ENCODE measurements at places on chromosomes 12 and 14.
A peak's percentile ranks its signal among the peaks of the same experiment; 100 is the strongest.

GRCh38 chr12:48996794-48997718 lies 2.1 kb downstream of the DDN start:
- DNase-seq: no peak

- DNase-seq: no peak
These were observed 38.0 kb downstream of the BTG1 start for GRCh38 chr12:92107621-92108131.

DNA sequence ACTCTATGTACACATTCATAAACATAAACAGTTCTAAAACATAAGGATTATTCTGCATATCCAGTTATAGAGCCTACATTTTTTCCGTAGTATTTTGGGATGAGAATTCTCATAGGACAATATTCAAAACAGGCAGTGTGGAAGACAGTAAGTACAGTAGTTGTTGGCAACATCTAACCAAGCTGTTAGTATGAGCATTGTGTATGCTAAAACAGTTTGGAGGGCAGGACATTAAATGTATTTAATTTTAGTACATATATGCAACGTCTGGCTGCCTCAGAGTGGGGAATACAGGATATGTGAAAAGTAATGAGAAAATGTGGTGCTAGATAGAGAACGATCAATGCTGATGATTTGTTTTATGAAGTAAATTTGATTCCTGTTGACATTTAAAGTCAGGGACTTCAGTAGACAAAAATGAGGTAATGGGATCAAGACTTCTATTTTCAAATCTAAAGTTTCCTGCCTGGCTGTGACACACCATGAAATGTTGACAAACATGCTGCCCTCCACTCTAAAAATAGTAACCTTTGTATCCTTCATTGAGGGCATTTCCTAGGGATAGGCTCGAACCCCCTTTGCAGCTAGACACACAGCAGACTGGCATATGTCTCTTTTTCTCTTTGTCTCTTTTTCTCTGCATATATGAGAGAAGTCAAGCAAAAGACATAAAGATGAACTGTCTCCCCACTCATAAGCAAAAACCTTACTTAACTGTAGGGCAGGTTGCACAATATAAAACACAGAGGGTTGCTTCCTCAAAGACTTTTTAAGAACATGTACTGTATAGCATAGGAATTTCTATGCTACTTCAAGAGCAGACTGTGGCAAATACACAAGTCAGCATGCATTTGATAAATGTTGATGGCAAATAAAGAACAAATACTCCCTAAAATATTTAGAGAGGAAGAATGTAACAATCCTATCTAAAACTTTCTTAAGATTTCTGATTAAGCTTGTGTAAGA lies 75.5 kb upstream of the GTF2A1 start:
- DNase-seq: no peak

- no peak for DNase-seq
These were observed 97.6 kb upstream of the SCAF11 start for GRCh38 chr12:46087916-46088439.

GRCh38 chr12:119835068-119835467 lies 42.1 kb downstream of the CIT start:
- DNase-seq: no peak

DNA sequence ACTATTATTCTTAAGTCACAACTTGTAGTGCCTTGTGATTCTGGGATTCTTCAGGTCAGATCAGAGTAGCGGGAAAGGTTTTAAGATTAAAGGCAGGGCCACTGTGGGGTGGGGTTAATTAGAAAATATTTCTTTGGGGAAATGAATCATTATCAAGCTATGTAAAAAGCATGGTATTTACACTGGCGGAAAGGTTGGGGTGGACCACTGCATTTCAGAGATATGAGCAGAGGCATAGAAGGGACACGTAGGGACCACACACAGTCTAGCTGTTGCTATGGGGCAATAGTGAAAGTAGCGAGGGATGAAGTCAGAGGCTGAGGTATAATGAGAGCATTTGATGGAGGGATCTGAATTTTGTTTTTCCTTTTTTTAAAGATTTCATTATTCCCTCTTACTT lies 31.7 kb upstream of the KCNH3 start:
- DNase-seq: peak; percentile 78

DNA sequence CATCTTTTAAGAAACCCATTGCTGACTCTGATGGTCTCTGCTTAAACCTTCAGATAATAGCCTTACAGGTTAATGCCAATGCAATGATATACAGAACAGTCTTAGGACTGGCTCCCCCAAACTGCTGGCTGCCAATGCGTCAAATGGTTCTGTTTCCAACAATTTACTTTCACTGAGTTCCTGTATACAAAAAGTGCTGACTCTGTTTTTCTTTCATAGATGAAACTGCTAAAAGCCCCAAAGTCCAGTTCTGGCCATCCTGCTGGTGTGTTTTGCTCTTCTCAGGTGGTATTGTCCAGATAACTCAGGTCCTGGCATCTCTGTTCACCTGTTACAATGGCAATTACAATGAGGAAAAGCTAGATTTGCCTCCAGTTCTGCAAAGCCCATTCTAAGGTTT lies 326.9 kb downstream of the GRIN2B start:
- no peak for DNase-seq

DNA sequence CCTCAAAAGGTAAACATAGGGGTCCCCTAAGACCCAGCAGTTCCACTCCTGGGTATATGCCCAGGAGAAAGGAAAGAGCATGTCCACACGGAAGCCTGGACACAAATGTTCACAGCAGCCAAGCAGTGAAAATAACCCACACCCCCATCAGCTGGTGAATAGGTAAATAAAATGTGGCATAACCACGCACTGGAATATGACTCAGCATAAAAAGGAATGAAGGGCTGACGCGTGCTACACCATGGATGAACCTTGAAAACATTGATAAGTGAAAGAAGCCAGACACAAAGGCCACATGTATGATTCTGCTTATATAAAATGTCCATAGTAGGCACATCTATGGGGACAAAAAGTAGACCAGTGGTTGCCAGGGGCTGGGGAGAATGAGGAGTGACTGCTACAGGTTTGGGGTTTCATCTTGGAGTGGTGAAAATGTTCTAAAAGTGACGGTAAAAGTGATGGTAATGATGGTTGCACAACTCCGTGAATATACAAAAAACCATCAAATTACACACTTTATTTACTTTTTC lies 3.8 kb upstream of the SCARB1 start:
- peak; percentile 29 for DNase-seq

DNA sequence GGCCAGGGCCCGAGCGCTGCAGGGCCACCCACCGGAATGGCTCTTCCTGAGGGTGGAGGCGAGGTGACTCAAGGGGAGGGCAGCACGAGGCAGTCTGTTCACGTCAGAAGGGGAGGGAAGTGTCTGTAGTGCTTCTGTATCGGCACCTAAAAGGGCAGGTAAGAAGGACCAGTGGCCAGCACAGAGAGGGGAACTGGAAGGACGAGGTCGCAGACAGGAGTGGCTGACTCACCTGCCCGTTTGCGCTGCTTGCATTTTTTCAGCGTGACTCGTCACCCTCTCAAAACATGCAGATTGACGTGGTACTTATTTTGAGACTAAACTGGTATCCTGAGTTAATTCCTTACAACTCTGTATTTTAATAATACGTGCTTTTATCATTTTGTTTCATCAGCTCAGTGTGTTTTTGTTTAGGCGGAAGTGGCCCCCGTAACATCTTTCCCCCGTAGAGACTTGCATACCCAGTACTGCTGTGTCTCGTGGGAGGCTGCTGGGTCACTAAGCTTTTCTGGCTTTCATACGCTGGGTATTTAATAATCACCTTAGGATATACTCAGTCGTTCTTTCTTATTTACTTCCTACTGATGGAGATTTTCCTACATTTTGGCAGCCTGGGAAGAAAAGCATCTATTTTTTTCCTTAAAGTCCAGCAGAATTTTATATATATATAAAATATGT lies 26.4 kb downstream of the SFSWAP start:
- DNase-seq: peak; percentile 97

- DNase-seq: no peak
These were observed 13.7 kb downstream of the PRKCH start for GRCh38 chr14:61335049-61335448.

DNA sequence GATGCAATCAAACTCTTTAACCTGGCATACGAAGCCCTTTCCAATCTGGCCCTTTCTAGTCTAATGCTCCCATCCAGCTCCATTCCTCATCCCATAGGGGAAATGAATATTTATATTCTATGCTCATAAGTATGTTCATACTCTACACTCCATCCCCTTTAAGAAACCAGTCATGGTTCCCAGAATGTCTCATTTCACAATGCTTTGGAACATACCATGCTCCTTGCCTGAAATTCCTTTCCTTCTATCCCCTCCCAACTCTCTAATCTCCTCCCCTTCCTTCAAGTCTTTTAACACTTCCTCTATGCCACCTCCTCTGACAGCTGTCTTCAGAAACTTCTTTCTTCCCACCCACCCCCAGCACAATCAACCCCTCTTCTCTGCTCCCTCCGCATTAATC lies 207.0 kb upstream of the CAND1 start:
- DNase-seq: no peak

DNA sequence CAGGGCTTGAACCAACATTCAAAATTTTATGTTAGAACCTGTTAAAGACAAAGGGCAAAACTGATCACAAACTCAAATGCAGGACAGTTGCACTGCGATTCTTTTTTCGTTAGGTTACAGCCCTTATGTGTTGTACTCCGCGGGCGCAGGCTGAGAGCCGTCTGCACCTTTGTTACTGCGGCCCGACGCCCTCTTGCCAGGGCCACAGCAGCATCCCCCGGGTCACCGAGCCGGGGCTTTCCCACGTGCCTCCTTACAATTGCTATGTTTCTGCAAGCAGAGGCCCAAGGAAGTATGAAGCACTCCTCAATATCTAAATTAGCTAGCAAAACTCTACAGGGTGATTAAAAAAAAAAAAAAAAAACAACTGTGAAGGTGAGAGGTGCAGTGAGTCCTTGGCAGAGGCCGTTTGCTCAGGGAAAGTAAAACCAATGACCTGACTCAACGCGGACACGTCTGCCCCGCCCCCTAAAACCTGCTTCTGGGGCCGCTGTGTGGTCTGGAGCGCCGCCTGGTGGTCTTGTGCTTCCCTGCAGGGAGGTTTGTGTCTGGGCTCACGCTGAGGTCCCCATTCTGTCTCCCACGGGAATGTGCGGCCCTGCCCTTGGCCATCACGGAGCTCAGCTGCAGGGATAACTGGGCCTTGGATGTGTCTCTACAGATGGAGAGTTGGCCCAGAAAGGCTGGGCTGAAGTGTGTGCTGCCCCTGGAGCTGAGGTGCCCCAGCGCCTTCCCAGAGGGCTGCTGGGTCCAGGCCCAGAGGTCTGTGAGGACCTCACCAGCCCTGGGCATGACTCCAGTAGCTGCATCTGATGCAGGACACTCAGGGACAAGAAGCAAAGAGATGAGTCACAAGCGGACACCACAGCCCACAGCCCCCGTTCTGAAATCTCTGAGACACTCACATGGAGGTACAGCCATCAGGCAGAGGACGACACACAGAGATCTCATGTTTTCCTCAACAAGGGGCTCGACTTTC lies 418.5 kb downstream of the TMEM121 start:
- peak; percentile 64 for DNase-seq

DNA sequence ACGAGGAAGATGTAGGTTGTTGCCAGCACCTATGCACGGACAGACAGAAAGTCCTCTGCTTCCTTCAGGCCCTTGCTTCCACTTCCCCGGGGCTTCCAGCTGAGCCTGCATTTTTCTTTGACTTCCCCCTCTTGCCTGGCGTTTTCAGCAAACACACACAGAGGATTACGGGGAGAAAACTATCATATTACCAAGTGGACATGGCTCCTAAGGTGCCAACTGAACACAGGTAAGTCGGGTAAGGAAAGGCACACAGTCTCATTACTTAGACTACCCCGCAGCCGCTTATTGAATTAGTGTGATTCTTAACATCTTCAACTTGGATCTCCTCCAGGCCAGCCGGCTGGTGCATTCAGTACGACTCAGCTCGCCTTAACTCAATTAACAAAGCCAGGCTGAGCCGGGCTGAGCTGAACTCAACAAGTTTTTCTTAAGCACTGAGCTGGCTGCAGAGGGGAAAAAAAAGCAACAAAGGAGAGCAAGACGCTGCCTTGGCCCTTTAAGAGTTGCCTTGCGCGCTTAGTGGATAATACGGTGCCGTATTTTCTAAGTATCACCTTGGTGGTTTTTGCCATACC lies 19.2 kb upstream of the MAP1LC3B2 start:
- no peak for DNase-seq

GRCh38 chr12:61846765-61847164 lies 413.4 kb upstream of the USP15 start:
- DNase-seq: no peak

DNA sequence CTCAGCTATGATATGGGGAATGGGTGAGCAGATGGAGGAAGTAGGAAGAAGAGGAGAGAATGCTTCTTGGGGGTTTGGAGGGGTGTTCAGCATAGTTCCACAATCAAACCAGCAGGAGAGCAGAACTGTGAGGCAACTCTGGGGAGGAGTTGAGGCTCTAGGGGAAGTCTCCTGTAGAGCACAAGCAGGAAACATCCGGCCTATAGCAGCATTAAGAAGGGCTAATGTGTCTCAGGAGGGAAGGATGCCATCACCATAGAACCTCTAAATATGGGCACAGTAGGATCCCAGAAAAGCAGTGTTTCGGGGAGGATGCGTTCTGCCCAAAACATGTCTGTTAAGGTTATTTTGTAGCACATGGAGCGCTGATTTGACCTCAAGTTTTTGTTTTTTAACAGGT lies 8.4 kb upstream of the SALL2 start:
- no peak for DNase-seq

GRCh38 chr14:33057585-33057984 lies 118.9 kb downstream of the NPAS3 start:
- no peak for DNase-seq
